ENCODE measurements at places on chromosomes 5 and 9. TPM values are rescaled to one million over a fixed set of nuclear protein-coding genes. Genes with fewer than 3 reads are reported as not detected.

Gene COL23A1
- total RNA-seq = not detected

DNA sequence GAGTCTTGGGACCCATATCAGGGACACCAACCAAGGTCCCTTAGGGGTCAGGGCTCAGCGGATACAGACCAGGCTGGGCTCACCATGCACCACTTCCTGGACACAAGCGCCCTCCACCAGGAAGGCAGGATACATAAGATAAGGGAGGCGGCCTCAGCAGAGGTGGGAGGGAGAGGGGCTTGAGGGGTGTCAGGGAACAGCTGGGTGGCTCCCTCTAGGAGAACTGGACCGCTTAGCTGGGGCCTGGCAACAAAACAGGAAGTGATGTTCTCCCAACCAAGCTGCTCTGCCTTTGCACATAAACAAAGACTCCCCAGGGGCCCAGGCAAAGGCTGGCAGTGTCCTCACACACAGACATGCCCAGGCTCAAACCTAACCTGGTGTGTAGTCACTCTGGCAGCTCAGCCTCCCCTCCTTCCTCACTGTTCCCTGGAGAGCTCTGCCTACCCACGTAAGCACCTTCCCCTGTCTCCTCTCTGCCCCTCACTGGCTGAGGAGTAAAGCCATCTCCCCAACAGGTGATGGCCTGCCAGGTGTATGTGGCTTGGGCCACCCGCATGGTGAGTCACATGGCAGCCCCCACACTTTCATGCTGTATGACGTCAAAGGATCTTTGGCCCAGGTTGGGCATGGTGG, 5.8 kb upstream of the BICD2 start:
- DNase-seq = no peak

GRCh38 chr5:122701640-122702523, 73.0 kb upstream of the SNX2 start:
- DNase-seq = no peak

GRCh38 chr5:81724571-81724970, 26.3 kb downstream of the SSBP2 start:
- no peak for DNase-seq

Gene SPINK4
- total RNA-seq = not detected

Gene TMEM174
- total RNA-seq = not detected

Gene ENHO
- total RNA-seq = 2.0 TPM

Gene MYMK
- not detected for total RNA-seq

Gene POMT1
- 30.4 TPM for total RNA-seq

Gene LRRC19
- not detected for total RNA-seq

- no peak for DNase-seq
Measured at GRCh38 chr5:91224456-91224855, 158.7 kb downstream of the ARRDC3 start.

GRCh38 chr5:169628892-169629291, 8.2 kb upstream of the DOCK2 start:
- no peak for DNase-seq

- no peak for DNase-seq
Measured at GRCh38 chr5:128144491-128144890, 60.9 kb downstream of the SLC12A2 start.

- no peak for DNase-seq
Measured at GRCh38 chr9:76798527-76798926, 34.3 kb downstream of the PCA3 start.

Gene PDGFRB
- total RNA-seq = 0.66 TPM

GRCh38 chr5:124583469-124584350, 162.7 kb downstream of the ZNF608 start:
- peak; percentile 80 for DNase-seq

Gene SHISAL2B
- not detected for total RNA-seq

Gene IFNK
- total RNA-seq = not detected

DNA sequence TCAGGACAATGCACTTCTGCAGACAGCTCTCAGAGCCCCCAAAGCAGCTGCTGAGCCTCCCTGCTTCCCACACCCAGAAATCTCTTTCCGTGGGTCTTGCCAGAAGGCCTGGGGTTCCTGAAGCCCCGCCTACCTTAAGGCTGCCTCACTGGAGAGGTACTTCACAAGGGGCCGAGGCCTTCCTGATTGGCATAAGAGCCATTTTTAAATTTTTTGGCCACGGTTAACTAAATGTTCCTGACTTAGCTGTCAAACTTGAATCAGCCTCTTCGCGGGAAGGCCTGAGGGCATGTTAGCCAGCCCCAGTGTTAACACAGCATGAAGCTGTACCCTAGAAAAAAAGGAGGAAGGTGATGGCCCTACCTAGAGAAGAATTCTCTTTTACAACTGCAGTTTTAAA, 20.7 kb upstream of the EPB41L4B start:
- peak; percentile 37 for DNase-seq

Gene PRRX2
- 1.3 TPM for total RNA-seq

GRCh38 chr9:93826905-93827544, 128.1 kb downstream of the BARX1 start:
- no peak for DNase-seq

- DNase-seq = no peak
Measured at GRCh38 chr5:4880304-4880741, 259.8 kb upstream of the ADAMTS16 start.

GRCh38 chr9:113741886-113742854, 133.9 kb upstream of the ZNF618 start:
- DNase-seq = no peak

DNA sequence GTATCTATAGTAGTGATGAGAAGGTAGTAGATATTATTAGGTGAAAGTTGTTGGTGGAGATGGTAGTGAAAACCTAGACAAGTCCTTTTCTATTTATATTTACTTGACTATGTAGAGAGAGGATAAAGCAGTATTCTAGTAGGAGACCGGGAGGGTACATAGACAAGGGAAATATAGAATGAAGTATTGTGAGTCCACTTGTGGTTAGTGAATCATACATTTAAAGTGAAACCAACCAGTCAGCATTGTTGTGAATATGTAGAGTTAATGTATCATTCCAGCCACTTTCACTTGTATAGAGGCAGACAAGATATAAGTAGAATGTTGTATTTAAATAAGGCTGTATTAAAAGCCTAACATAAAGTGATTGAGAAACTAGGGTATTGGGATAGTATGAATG, 1711.3 kb upstream of the ACO1 start:
- peak; percentile 3 for DNase-seq

GRCh38 chr5:68480335-68480940, 264.9 kb downstream of the PIK3R1 start:
- DNase-seq = no peak

DNA sequence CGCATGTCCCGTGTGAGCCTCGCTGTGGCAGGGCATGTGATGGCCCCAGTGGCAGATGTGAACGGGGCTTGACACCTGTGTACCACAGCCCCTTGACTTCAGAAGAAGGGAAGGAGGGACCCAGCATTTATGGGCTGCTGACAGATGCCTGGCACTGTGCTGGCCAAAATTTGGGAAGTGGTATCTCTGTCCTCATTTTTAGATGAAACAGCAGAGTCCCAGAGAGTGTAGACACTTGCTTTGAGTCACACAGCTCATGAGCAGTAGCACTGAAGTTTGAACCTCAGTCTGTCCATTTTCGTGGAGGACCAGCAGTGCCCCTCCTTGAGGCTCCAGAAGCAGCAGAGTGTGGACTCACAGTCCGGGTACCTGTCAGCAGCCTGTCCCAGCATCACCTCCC, 16.5 kb downstream of the NEK6 start:
- DNase-seq = no peak

- DNase-seq = no peak
Measured at GRCh38 chr5:181119105-181119504, 11.9 kb downstream of the OR2V1 start.

DNA sequence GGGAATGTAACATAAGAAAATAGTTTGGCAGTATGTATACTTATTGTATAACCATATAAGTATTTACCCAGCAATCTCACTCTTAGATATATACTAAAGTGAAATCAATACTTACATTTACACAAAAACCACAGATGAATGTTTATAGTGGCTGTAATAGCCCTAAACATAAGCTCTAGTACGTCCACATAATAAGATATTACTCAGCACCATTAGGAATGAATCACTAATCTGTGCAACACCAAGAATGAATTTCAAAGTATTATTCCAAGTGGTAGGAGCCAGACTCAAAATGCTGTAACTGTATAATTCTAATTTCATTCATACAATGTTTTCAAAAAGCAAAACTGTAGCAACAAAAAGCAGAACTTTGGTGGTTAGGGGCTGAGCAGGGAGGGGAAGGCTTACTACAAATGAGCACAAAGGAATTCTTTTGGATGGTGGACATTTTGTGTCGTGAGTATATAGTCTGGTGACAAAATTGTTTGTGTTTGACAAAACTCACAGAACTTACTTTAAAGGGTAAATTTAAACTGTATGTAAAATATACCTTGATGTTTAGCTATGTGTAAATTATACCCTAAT, 11.9 kb upstream of the C5orf46 start:
- DNase-seq = peak; percentile 94

GRCh38 chr9:124046189-124046588, 34.6 kb downstream of the LHX2 start:
- no peak for DNase-seq

Gene TNFSF8
- total RNA-seq = not detected
